D721Med (cell line): ENCODE measurements at places on chromosomes 2 and 18.
A peak's percentile ranks its signal among the peaks of the same experiment; 100 is the strongest.

DNA sequence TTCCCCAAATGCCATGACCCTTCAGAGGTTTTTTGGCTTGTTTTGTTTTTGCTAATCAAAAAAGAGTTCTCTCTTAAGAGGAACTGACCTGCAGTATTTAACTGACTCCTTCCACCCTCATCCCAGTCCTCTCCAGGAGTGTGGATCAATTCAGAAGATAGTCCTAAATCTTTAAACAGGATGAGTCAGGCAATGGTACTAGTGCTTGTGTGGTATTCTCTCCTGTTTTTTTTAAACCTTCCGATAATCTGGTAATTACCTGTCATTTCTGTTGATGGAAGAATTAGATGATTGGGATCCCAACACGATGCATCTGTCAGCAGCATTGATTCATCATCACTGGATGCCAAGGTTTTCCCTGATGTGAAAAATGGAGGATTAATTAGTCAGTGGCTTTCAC, 41.2 kb downstream of the ETAA1 start:
- DNase-seq: no peak

DNA sequence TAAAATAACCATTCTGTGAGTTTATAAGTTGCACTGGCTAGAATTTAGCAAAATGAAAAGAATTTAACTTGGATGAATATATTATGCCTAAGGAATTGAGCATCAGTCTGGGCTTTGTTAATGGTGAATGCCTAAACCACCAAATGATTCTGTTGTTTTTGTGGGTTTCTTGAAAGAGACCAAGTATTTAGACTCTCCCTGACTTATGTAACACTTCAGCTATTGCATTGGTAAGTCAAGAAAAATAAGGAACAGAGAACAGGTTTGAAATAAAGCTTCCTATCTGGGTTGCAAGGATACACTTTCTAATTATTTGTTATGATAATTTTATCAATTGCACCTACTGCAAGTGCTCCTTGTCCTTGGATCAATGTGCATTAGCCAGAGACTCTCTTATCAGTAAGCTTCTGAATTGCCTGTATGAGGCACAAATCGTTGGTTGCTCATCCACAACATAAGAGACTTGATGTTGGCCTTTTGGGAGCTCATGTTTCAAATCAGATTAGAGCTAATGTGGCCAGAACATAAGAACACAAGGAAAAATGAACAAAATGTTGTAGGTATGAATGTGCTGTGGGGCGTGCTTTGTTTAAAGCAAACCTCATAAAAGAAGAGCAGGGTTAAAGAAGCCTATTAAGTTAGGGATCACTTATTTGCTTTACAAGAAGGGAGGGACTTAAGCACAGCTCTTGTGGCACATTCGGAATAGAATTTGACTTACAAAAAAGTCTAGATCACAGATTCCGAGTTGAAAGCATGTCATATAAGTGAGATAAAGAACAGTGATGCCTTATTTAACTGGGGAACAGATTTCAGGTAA, 37.2 kb downstream of the PRKCE start:
- DNase-seq: no peak

GRCh38 chr2:239539083-239539775, 138.4 kb upstream of the HDAC4 start:
- DNase-seq: no peak

- DNase-seq: no peak
These were observed 2.5 kb upstream of the MAT2A start for GRCh38 chr2:85536479-85536878.

DNA sequence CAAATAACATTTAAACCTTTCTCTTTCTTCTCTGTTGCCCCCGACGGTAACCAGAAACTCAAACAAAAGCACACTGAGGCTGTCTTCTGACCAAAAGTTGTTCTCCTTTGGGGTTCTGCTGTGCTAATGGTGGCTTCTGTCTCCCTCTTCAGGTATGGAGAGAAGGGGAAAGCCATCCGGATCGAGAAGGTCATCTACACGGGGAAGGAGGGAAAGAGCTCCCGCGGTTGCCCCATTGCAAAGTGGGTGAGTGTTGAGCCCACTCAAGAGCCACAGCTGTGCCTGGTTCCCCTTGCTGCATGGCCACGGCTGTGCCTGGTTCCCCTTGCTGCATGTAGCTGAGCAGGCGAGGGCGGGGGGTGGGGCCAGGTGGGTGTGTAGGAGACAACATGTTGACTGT, 67.4 kb downstream of the BOLA3 start:
- no peak for DNase-seq

DNA sequence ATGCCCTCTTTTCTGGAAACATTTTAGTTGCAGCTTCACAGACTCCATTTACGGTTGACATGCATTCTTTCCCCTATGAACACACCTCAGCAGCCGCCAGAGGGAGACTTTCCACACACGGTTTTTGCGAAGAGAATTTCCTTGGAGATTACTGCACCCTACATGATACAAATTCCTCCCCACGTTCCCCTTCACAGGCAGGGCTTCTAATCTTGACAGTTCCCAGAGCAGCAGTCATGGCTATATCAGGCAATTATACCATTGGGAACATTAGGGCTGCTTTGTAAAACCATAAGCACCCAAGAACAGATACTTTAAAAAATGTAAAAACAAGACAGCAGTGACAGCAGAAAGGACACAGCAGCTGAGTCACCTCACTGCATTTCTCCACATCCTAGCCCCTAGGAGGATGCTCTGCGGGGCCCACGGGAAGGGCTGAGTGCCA, 253.8 kb downstream of the TGIF1 start:
- peak; percentile 82 for DNase-seq

GRCh38 chr18:10926621-10927161, 222.7 kb downstream of the PIEZO2 start:
- DNase-seq: no peak

DNA sequence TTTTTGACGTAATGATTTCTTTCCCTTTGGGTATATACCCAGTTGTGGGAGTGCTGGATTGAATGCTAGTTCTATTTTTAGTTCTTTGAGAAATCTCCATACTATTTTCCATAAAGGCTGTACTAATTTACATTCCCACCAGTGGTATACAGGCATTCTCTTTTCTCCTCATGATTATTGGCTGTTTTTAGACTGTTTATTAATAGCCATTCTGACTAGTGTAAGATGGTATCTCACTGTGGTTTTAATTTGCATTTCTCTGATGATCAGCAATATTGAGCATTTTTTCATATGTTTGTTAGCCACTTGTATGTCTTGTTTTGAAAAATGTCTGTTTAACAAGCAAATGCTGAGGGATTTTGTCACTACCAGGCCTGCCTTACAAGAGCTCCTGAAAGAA, 9.2 kb upstream of the CD28 start:
- DNase-seq: no peak

- no peak for DNase-seq
These were observed 33.6 kb downstream of the GCG start for GRCh38 chr2:162118166-162119031.

DNA sequence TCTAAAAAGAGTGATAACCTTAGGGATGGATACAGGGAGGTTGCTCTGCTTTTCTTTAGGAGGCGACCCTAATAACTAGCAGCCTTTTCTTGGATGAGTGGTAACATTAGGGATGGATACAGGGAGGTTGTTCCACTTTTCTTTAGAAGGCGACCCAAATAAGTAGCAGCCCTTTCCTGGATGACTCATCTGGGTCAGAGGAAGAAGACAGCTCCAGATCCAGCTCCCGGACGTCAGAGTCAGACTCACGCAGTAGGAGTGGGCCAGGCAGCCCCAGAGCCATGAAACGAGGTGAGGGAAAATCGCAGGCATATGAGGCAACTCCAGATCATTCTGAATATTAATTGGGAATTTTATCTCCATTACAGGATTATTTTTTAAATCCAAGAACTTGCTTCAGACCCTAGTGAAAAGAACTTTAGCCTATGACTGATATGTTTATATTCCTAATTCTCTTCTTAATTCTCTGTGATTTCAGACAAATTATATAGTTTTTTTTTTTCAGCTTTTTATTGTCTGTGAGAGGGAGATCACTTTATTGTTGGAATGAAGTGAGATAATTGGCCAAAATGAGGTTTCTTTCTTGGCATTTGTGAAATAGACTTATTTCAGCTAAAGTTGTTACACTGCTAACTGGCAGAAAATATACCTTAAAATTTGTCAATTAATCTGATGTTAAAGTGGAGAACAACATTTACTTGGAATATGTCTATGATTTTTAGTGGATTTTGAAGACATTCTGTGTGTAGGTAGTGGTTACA, 31.2 kb upstream of the C1GALT1C1L start:
- DNase-seq: no peak

GRCh38 chr2:877747-878146, 72.9 kb upstream of the SNTG2 start:
- no peak for DNase-seq
